NCI-H2081 (cell line): ENCODE measurements at places on chromosomes 11 and 22.

- no peak for DNase-seq
Observed at GRCh38 chr11:117584056-117584830, 212.8 kb downstream of the DSCAML1 start.

GRCh38 chr11:1889224-1889930 is 2.3 kb downstream of the PRR33 start:
- no peak for DNase-seq

GRCh38 chr11:21625982-21626381 is 566.9 kb upstream of the ANO5 start:
- DNase-seq = no peak

DNA sequence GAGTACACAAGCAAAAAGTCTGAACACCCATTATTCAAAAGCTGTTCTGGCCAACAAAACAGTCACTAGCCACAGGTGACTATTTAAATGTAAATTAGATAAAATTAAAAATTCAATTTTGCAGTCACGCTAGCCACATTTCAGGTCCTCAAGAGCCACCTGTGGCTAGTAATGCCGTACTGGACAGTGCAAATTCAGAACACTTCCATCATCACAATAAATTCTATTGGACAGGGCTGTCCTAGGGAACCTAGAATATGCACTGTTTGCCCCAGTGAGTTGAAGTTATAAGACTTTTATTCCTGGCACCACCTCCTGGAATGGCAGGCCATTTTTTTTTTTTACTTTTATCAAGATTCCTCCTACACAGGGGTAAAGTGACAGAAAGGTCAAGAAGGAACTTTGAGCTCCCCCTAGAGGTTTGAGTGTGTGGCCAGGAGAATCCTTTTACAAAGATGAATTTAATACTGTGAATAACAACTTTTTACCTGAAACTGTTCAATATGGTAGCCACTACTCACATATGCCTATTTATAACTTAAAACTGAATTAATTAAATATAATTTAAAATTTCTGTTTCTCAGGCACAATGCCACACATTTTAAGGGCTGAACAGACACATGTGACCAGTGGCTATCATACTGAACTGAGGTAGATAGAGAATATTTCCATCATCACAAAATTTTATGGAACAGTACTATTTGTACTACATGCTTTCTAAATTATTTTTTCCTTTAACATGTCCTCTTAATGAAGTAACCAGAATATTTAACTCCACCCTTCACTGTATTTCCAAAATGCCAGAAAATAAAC is 6.5 kb downstream of the MSANTD2 start:
- DNase-seq = peak; percentile 36

DNA sequence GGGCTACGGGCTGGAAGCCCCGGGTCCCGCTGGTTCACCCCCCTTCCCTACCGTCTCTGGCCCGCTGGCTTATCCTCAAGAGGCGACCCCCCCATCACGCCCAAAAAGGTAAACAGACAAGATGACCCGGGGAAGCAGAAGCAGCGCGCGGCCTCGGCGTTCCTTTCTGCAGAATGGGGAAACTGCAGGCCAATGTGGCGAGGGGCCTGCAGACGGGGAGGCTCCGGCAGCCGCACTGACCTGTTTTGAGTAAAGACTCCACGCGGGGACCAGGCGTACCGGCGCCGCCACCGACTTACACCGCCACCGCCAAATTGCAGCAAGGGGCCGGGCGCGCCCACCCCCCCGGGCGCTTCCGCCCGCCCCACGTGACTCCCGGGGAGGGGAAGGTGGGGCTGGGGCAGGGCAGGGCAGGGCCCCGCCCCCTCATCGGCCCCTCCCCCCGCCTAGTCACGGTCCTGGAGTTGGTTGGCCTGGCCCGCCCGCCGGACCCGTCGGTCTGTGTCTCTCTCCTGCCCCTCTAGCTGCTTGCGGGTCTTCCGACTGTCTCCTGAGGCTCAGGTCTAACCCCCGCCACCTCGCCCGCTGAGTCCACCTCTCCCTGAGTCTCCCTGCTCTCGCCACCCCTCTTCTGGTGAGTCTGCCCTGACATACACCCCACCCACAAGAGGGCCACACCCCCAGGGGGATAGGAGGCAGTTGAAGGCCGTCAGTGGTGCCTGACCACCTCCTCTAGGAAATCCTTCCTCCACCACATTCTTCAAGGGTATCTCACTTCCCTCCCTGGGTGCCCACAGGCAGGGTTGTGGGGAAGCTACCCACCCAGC is at the start of gene ARAP1:
Gene ARAP1 (minus strand): TSS at position 321 of the 827 bp plus-strand sequence. CDS start 25,280 bp downstream, outside the sequence.
- DNase-seq = peak; percentile 71

- DNase-seq = no peak
Observed at GRCh38 chr22:22817468-22818201, 70.0 kb upstream of the IGLL5 start.

DNA sequence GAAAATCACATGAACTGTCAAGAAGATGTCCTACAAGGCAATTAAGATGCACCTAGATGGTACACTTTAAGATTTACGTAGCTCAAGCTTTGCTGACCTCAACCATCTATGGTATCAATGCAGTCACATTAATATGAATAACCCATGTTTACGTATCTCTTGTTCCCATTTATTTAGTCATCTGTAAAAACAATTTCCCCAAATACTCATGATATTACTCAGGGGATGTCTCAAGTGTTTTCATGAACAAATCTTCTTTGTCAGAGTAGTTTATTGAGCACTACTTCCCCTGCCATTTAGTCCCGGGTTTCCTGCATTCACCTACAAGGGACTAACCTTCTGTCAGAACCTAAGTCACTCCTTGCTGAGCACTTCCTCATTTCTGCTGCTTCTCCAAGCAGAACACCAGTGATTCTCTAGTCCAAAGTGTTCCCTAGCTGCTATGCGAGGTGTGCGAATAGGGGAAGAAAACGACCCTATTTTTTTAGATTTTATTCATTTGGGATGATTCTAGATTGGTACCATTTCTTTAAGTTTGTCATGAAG is 554.3 kb upstream of the LRRC4C start:
- no peak for DNase-seq

GRCh38 chr11:104699981-104700380 is 198.3 kb downstream of the CASP12 start:
- no peak for DNase-seq

DNA sequence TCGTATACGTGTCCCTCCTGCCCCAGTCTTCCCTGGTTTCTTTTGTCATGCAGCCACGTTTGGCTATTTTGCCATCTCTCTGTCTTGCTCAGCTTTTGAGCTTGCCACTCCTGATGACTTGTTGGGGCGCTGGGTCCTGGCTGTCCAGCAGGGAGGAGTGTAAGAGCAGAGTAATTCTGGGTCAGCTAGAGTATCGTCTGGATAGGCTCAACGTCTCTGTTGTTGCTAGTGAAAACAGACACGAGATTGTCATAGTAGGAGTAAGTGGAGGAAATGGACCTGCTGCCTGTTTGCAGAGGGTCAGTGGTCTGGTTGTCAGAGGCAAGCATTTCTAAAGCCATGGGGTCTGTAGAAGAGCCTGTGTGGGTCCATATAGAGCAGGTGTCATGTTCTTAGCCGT is 83.0 kb downstream of the PPP6R3 start:
- no peak for DNase-seq

DNA sequence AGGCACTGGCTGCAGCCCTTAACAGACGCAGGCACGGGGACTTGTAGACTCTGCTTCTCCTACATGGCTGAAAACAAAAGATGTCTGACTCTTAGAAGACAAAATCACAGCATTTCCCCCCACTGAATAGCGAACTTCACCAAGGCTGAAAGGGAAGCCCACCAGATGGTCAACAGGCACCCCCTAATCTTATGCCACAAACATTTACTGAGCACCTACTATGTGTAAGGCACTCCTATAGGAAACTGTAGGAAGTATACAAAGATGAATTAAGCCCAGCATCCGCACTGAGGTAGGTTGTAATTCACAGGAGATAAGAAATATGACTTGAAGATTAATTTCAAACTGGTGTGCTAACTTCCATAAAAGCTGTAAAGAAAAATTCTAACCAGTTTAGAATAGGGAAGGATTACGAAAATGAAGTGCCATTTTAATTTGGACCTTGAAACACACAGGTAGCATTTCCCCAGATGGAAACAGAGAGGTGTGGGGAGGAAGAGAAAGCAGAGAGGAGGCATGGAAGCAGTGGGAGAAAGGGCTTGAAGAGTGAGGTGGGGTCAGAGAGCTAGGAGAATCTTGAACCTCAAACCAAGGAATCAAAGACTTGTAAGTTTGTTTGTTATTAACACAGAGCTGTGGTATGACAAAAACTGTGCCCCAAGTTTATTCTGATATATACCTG is 38.1 kb downstream of the NUMA1 start:
- no peak for DNase-seq

GRCh38 chr11:20368438-20368837 is 4.9 kb downstream of the HTATIP2 start:
- no peak for DNase-seq

DNA sequence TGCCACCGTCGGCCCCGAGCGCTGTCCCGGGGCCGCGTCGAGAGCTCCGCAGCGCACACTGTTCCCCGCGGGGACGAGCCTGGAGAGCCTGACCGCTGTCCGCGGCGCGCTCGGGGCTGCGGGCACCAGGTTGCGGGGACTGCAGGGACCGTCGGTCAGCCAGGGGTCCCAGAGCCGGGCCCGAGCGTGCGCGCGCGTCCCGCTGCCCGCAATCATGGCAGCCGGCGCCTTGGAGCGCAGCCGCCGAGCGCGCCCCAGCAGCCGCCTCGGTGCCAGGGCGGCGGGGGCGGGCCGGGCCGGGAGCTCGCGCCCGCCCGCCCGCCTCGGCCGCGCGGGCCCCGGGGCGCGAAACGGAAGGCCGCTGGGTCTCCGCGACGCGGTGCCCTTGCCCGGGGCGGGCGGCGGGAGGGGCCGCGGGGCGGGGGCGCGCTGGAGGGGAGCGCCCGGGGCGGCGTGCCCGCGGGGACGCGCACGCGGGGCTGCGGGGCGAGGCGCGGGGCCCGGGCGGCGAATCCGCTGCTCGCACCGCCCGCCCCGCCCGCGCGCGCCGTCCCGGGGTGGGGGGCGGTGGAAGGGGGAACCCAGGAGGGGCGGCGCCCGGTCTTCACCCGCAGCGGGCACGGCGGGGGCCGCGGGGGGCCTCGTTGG is 79.4 kb upstream of the PPARA start:
- DNase-seq = peak; percentile 70

DNA sequence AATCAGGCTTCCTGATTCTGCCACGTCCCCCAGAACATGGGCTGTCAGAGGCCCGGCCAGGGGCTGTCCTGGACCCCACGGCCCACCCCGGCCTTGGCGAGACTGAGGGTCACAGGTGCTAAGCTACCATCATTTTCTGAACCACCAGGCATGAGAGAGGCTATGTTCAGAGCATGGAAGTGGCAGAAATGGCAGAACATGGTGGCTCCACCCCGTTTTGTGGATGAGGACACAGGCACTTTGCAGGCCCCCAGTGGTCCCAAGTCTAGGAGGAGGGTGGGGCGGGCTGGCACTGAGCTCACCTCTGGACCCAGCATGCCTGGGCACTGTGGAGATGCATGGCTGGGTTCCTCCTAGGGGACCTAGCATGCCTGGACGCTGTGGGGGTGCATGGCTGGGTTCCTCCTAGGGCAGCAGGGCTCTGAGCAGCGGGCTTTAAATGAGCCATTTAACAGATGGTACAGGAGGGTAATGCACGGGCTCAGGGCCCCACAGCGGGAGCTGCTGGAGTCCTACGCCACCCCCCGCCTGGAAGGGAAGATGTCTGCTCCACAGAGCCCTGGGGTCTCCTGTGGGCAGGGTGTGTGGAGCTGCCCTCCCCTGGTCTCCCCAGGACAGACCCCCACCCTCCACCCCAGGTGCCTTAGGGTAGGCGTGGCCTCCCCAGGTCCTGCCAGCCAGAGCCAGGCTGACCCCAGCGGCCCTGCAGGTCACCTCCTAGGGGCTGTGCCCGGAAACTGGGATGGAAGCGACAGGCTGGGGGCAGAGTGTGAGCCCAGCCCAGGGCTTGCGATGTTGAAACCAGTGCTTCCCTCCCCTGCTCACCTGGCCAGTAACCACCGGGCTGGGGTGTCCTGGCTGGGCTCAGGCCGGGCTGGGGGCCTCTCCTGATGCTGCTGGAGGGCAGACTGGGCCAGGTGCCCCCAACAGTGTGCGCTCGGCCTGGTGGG is 6.1 kb upstream of the MUC5AC start:
- no peak for DNase-seq

DNA sequence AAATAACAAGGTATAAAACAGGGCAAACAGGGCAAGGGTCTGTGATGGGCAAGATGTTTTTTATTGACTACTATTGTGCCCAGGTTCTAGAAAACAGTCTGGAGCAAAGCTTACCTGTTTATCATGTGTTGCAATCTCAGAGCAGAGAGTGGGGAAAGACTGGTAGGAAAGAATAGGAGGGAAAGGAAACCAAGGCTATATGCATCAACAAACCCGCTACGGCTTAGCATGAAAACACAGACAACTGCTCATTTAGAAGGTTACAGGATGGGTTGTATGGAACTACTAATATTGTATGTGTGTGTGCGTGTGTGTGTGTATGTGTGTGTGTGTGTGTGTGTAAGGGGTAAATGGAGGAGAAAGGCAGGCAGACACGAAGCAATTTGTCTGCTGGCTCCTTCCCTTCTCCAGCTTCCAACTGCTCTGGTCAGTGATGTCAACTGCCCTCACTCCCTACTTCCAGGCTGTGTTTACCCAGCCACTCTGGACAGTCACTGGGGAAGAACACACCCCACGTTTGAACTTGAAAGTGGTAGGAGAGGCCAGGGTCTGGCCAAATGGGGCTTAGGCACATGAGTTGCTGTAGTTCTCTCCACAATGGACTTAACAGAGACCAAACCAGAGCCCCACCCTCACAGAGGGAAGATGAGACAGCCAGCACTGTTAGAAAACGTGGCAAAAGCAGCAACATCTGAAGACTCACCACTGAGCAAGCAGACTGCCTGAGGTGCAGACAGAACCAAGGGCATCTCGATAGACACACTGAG is 47.0 kb downstream of the GAB2 start:
- no peak for DNase-seq

DNA sequence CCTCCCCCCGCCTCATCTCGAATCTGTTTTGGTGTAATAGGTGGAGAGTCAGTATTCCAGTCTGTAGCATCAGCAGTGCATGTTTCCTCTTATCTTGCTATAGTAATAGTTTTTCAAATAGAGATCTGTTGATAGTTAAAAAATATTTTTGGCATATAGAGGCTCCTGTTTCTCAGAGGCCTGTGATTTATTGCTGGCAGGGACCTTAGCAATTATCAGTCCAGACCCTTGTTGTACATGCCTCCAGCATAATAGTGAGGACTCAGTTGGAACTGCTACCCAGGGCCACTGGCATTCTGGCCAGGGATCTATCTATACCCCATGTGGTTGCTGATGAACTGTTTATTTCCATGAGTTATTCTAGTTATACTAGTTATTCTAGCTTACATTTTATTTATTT is 52.6 kb downstream of the SPECC1L start:
- DNase-seq = no peak
